Thyroid gland (tissue), 4 donors: ENCODE measurements at places on chromosomes 16 and 17. TPM values are rescaled to one million over a fixed set of nuclear protein-coding genes. Genes with fewer than 3 reads are reported as not detected.
A peak's percentile ranks its signal among the peaks of the same experiment; 100 is the strongest.

DNA sequence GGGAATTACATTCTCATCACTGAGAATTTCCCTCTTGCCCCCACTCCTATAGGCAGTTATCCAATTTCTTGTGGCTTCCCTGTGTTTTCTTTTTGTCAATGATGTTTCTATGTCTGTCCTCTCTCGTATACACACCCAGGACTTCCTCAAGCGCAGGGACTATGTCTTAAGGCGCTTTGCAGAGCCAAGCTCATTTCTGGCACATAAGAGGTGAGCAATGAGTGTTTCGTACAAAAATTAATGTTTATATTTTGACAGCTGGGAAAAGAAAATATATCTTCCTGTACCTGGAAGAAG lies 947 bp downstream of the DDX42 start:
- DNase-seq, result no peak
- peak overlapping the region; percentile 68 for H3K4me3 ChIP-seq
- no peaks in the 10 kb centered on the region for H3K36me3 ChIP-seq
- H3K27ac ChIP-seq, result peak overlapping the region; percentile 92

- H3K36me3 ChIP-seq, result peaks cover 45% of the 10 kb centered on the region
- H3K4me3 ChIP-seq, result no peak overlapping the region
- H3K27ac ChIP-seq, result no peak overlapping the region
- DNase-seq, result no peak
Observed at GRCh38 chr16:4894276-4895150, 42.4 kb downstream of the PPL start.

GRCh38 chr17:44924107-44924544 lies 8.8 kb upstream of the GFAP start:
- H3K27ac ChIP-seq, result no peak overlapping the region
- no peaks in the 10 kb centered on the region for H3K4me1 ChIP-seq
- no peaks in the 10 kb centered on the region for H3K36me3 ChIP-seq
- no peaks in the 10 kb centered on the region for H3K27me3 ChIP-seq
- no peak overlapping the region for H3K4me3 ChIP-seq

- no peaks in the 10 kb centered on the region for H3K36me3 ChIP-seq
- no peak overlapping the region for H3K4me3 ChIP-seq
- H3K27me3 ChIP-seq, result no peaks in the 10 kb centered on the region
- no peaks in the 10 kb centered on the region for H3K4me1 ChIP-seq
- no peak overlapping the region for H3K27ac ChIP-seq
Observed at GRCh38 chr17:68606451-68607307, 5.5 kb upstream of the FAM20A start.

DNA sequence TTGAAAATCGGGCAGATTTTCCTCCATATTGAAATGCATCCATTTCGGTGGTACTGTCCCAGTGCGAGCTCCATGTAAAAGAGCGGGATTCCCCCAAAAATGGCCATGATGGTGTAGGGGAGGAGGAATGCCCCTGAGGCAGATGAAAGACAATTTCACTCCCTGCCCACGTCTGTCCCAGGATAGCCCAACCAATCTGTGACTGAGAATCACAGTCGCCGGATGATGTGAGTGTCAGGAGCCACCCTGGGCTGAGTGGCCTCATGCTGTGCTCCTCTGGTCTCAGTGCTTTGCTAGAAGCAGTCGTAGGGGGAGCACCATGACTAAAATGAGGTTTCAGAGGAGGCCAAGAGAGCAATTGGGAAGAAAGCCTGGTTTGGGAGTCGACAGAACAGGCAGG lies 16.7 kb downstream of the SLC6A4 start:
- H3K4me3 ChIP-seq, result no peak overlapping the region
- DNase-seq, result no peak
- H3K27ac ChIP-seq, result no peak overlapping the region

- peak overlapping the region; percentile 51 for H3K27ac ChIP-seq
- H3K27me3 ChIP-seq, result no peaks in the 10 kb centered on the region
- peak overlapping the region; percentile 64 for H3K4me3 ChIP-seq
Observed at GRCh38 chr16:81035975-81036750, 521 bp downstream of the ATMIN start.

DNA sequence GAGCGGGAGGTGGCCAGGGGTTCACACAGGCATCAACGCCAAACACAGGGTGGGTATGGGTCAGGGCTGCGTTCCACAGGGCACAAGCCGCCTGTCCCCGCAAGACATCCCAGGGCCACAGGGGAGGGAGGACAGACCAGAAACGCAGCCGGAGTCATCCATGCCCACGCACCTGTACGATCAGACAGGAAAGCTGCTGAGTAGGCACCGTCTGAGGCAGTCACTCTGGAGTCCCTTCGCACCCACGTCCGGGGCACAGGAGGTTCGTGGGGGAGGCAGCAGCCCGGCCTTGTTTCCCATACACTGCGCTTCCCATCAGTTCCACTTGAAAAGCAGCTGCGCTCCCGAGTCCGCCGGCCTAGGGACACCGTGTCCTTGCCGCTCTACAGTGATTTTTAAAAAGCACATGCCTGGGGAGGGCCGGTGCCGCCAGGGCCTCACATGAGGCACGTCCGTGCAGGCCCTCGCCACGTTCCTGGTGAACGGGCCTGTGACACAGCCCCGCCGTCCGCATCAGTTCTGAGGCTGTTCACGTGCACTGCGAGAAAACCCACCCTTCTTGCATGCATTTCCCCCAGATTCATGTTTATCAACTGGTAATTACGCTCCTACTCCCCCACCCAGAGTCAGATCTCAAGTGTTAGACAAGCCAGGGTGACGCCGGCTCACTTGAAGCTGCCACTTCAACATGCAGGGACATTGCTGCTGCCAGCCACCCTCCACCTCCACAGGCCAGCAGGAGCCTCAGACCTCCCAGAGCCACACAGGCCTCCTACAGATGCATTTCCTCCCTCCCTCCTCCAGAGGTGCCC lies 34.8 kb downstream of the WDR45B start:
- H3K4me1 ChIP-seq, result no peaks in the 10 kb centered on the region
- peaks cover 43% of the 10 kb centered on the region for H3K36me3 ChIP-seq
- no peak overlapping the region for H3K27ac ChIP-seq
- no peak overlapping the region for H3K4me3 ChIP-seq
- no peaks in the 10 kb centered on the region for H3K27me3 ChIP-seq

- H3K27ac ChIP-seq, result peak overlapping the region; percentile 96
- DNase-seq, result no peak
- H3K27me3 ChIP-seq, result no peaks in the 10 kb centered on the region
- H3K4me1 ChIP-seq, result peaks cover 45% of the 10 kb centered on the region
Observed at GRCh38 chr17:21214777-21215541, 998 bp upstream of the TMEM11 start.

HP gene
- total RNA-seq, result not detected

DNA sequence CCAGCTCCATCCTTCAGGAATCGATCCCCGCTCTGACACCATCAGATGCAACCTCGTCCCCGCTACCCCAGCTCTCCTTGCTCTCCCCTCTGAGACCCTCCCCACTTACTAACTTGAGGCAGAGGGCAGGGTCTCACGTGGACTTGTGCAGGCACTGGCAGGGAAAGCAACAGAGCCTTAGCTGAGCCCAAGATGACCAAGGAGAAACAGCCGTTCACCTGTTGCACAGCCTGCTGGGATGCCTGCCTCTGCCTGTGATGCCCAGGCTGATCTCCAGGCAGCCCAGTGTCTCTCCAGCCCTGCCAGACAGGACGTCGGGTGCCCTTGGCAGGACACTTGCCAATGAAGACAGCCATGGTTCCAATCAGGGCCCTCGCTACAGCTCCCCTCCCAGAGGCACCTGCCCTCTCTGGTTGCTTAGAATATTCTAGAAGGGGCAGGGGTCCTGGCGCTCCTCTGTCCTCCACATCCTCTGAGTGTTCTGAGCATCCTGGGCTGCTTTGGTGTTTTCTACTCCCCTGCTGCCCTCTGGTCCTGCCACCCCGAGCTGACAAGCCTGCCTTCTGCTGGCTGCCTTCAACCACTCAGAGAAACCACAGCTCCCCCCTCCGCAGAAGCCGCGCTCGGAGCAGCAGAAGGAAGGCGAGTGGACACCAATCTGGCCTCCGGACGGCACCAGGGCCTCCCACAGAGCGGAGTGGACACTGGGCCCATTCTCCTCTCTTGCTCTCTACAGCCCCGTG lies 6.7 kb downstream of the CEP295NL start:
- no peak for DNase-seq
- no peaks in the 10 kb centered on the region for H3K4me1 ChIP-seq
- no peaks in the 10 kb centered on the region for H3K27me3 ChIP-seq
- no peaks in the 10 kb centered on the region for H3K36me3 ChIP-seq

DNA sequence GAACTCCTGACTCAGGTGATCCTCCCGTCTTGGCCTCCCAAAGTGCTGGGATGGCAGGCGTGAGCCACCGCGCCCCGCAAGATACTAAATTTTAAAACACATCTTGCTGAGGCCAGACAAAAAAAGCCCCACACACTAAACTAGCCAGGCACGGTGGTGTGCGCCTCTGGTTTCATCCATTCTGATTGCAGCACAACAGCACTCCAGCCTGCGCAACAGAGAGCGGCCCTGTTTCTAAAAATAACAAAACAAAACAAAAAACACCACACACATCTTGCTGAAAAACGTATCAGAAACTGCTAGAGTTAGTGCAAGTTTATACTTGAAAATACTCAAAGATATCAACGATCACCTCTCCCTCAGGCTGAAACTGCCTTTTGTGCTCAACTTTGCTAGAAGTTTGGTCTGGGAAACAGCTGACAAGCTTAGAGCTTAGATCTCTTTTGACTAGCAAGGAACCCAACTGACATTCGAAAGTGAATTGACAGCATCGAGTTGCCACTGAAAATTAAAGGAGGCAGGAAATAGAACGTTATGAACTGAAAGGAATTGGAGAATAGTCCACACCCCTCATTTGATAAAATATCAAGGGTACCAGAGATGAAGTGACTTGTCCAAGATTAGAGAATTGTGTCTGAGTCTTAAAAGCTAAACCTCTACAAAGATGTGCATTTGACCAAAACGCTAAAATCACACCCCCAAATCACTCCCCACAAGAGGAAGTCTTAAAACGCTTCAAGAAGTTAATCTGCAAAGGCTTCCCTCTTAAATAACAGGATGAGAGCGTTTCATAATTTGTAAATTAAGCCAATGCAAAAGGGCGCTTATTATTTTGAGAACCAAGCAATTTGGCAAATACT lies 908 bp downstream of the COG4 start:
- peaks cover 9% of the 10 kb centered on the region for H3K36me3 ChIP-seq
- H3K27ac ChIP-seq, result no peak overlapping the region
- peak overlapping the region; percentile 59 for H3K4me3 ChIP-seq
- no peaks in the 10 kb centered on the region for H3K27me3 ChIP-seq
